ENCODE measurements at places on chromosomes 5 and 9.

GRCh38 chr5:142828797-142829535, 58.8 kb downstream of the ARHGAP26 start:
- DNase-seq: no peak

- DNase-seq: no peak
Observed at GRCh38 chr5:147484708-147485020, 25.2 kb downstream of the DPYSL3 start.

DNA sequence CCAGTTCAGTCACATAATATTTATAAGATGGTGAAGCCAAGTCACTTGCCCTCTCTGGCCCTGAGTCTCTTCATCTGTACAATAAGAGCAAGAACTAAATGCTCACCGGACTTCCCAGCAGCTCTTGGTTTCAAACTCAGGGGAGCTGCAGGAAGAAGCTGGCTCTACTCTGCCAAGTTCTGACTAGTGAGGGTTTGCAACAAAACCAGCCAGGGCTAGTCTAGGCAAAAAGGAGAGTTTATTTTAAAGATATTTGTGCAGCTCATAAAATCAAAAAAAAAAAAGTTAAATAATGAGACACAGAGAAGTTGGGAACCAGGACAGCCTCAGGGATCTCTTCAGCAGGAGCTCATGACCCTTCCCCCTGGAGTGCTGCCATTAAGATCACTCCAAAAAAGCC, 107.3 kb downstream of the DOCK2 start:
- no peak for DNase-seq

GRCh38 chr5:82334856-82335255, 56.7 kb upstream of the RPS23 start:
- DNase-seq: peak; percentile 98

- DNase-seq: peak; percentile 57
Observed at GRCh38 chr5:115351356-115352195, 55.1 kb upstream of the CCDC112 start.

DNA sequence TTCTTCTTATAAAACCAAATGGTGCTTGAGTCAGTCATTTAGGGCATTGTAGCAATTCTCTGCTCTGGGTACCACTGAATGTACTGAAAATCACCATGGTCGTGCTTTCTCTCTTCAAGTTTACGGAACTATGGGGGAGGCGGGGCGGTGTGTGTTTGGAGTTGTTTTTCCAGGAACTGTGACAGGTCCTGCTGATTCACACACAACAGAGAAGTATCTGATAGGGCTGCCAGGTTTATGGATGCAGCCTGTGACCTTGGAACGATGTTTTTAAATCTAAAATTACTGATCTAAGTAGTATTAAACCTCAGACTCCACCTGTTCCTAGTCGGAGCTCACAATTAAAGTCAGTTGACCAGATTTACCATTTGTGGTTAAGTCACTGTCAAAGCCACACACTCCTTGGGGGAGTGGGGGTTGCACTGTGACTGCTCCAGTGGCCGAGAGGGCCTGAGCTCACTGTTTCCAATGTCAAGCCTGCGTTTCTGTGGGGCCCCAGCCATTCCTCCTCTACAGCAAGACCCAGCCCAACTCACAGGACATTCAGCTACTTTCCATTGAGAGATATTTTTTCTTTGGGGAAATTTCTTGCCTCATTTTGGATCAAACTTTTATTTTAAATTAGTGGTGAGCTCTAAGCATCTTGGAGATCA, 44.4 kb downstream of the GADD45G start:
- no peak for DNase-seq
